ENCODE measurements at places on chromosomes 1 and 21. TPM values are rescaled to one million over a fixed set of nuclear protein-coding genes. Genes with fewer than 3 reads are reported as not detected.

Gene ZBTB8B
- not detected for polyA plus RNA-seq

- no peak for DNase-seq
- H3K4me1 ChIP-seq, result no peaks in the 10 kb centered on the region
- H3K4me3 ChIP-seq, result no peak overlapping the region
- no peaks in the 10 kb centered on the region for H3K36me3 ChIP-seq
These were observed 183.9 kb upstream of the VAMP3 start for GRCh38 chr1:7587108-7587772.

Gene KCNJ9
- polyA plus RNA-seq, result not detected

Gene CKS1B
- 67.5 TPM for polyA plus RNA-seq

GRCh38 chr1:35181790-35182455 lies 11.0 kb downstream of the SFPQ start:
- peaks cover 96% of the 10 kb centered on the region for H3K4me1 ChIP-seq
- peak overlapping the region; percentile 24 for H3K27ac ChIP-seq
- peaks cover 5% of the 10 kb centered on the region for H3K27me3 ChIP-seq
- no peak overlapping the region for H3K4me3 ChIP-seq
- H3K36me3 ChIP-seq, result peaks cover 74% of the 10 kb centered on the region
- no peak for DNase-seq

DNA sequence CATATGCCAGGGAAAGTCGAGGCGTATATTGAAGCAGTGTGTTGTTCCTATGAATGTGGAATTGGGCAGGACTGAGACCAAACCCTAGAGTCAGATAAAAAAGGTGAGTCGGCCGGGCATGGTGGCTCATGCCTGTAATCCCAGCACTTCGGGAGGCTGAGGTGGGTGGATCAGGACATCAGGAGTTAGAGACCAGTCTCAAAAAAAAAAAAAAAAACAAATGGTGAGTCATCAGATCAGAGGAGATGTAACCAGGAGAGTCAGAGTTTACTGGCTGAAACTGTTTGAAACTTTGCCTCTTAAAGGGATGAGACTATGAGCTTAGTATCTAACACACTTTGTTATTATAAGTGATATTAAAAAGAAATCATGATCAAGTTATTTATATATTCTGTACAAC lies 26.4 kb upstream of the SYCP1 start:
- no peak overlapping the region for H3K4me3 ChIP-seq
- no peaks in the 10 kb centered on the region for H3K4me1 ChIP-seq
- H3K36me3 ChIP-seq, result no peaks in the 10 kb centered on the region

DNA sequence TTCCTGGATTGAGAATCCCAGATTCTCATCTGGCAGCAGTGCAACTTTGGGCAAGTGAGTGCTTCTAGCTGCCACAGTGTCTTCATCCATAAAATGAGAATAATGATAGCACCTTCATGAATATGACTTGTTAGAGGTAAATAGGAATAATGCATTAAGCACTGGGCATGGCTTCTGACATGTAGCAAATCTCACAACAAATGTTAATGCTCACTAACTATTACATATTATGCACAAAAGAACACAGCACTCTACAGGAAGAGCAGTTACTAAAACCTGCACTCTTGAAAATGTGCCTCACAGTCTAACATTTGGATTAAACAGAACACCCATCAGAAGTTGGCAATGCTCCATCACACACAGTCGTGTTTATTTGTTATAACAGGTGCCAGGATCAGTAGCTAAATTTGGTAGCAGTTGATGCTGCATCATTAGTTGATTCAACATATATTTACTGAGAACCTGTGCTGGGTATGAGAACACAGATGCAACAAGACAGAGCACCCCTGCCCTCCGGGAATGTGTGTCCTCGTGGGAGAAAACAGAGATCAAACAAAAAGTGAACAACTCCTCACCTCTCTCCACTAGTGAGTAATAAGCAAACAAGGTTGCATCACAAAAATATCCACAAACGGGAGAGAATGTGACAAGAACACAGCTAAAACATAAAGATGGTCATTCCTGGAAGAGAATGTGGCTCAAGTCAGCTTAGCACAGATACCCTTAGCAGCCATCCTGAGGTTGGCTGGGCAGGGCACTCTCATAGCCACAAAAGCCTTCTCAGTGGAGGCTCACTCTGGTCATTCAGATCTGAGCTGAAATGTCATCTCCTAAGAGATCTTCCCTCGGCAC lies 26.2 kb upstream of the LBR start:
- peaks cover 3% of the 10 kb centered on the region for H3K27me3 ChIP-seq
- no peaks in the 10 kb centered on the region for H3K36me3 ChIP-seq
- peaks cover 64% of the 10 kb centered on the region for H3K4me1 ChIP-seq
- no peak for DNase-seq

- H3K4me1 ChIP-seq, result no peaks in the 10 kb centered on the region
- H3K4me3 ChIP-seq, result no peak overlapping the region
- H3K27me3 ChIP-seq, result peaks cover 2% of the 10 kb centered on the region
- H3K36me3 ChIP-seq, result no peaks in the 10 kb centered on the region
- H3K27ac ChIP-seq, result no peak overlapping the region
- DNase-seq, result no peak
These were observed 69.8 kb downstream of the CR1 start for GRCh38 chr1:207565546-207566468.

DNA sequence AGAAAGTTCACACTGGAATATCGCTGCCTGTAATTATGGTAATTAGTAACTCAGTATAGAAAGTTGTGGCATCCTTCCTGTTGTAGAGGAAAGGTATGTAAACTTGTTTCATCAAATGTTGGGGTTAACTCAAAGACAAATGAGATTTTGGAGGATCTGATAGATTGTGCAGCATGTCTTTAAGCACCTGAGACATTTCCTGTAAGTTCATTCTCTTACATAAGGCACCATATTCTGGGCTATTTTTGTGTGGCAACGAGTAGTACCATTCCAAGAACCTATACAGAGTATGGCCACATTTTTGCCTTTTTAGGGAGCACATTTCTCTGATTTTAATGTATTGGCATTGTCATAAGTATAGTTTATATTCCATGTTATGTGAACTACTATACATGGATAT lies 88.8 kb downstream of the CDC14A start:
- no peaks in the 10 kb centered on the region for H3K27me3 ChIP-seq
- H3K4me1 ChIP-seq, result peaks cover 73% of the 10 kb centered on the region
- DNase-seq, result no peak
- peaks cover 10% of the 10 kb centered on the region for H3K36me3 ChIP-seq
- H3K4me3 ChIP-seq, result peak overlapping the region; percentile 65

DNA sequence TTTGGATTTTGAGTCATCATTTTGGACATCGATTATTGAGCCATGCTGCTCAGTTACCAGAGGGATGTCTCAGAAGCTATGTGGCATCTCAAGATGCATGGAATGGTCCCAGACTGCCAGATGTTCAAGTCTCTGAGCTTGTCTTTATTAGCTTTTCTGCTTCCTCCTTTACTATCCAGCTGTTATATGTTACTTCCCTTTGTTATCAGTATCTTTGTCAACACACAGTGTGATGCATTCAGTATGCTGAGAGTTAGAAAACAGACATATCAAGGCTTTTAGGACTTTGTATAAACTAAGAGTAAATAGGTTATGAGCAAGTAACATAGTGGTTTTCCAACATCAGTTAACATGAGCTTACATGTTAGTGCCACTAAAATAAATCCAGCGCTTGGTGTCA lies 474.5 kb downstream of the DSCAM start:
- H3K4me1 ChIP-seq, result no peaks in the 10 kb centered on the region
- H3K4me3 ChIP-seq, result no peak overlapping the region
- peaks cover 1% of the 10 kb centered on the region for H3K27me3 ChIP-seq

DNA sequence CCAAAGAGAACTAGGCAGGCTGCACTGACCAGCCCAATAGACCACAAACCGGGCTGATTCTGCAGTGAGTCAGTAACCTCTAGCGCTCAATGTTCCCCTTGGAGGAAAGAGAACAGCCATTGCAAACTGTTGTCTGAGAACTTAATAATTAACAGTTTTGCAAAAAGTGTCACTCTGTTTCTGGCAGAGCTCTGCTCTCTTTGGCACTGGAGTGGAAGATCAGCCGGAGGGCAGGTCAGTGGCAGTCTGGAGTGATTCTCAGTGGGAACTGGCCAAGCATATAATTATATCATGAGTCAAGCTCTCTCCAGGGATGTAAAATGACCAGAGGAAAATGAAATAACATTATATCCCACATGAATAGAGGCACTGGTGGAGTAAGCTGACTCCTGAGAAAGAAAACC lies 238.3 kb downstream of the HLX start:
- H3K4me1 ChIP-seq, result no peaks in the 10 kb centered on the region
- no peaks in the 10 kb centered on the region for H3K36me3 ChIP-seq
- peaks cover 3% of the 10 kb centered on the region for H3K27me3 ChIP-seq
- DNase-seq, result no peak
- no peak overlapping the region for H3K27ac ChIP-seq
- H3K4me3 ChIP-seq, result no peak overlapping the region

GRCh38 chr1:74835051-74835450 lies 102.1 kb downstream of the TYW3 start:
- H3K36me3 ChIP-seq, result no peaks in the 10 kb centered on the region
- H3K4me3 ChIP-seq, result no peak overlapping the region
- H3K4me1 ChIP-seq, result no peaks in the 10 kb centered on the region
- H3K27me3 ChIP-seq, result no peaks in the 10 kb centered on the region
- DNase-seq, result no peak

DNA sequence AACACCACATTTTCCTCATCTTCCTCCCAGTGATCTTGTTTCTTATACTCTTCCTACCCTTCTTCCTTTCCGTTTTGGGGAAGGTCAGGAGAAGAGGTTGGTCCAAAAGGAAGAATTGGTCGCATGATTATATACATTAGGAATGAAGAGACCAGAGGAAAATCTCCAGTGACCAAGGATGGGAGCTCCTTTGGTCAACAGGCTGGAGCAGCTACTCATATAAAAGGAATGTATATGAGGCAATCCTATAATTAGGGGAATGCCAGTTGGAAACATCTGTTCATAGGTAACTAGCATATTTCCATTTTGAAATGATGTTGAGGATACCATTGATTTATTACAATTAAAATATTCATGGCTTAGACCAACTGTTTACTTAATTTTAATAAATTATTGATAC lies 114.5 kb downstream of the LRRC40 start:
- H3K27me3 ChIP-seq, result no peaks in the 10 kb centered on the region
- no peak overlapping the region for H3K27ac ChIP-seq
- DNase-seq, result no peak
- no peaks in the 10 kb centered on the region for H3K36me3 ChIP-seq
- no peaks in the 10 kb centered on the region for H3K4me1 ChIP-seq

DNA sequence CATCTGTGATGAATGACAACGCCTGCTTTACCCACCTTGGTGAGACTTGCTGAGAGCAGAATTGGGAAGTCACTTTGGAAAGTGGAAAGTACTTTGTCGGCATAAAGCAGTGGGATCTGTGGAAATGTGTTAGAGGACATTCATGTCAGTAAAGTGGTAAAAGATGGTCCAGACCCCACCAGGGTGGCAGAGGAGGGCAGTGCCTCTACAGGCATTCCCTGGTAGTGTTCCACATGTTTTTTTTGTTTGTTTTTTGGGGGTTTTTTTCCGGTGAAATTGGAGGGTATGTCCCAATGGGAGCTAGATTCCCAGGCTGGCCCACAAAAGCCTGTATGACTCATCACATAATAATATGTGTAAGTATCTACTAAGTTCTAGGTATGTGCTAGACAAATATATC lies 80.6 kb downstream of the ELAVL4 start:
- no peak for DNase-seq
- H3K27me3 ChIP-seq, result peaks cover 2% of the 10 kb centered on the region
- H3K36me3 ChIP-seq, result no peaks in the 10 kb centered on the region
- no peak overlapping the region for H3K27ac ChIP-seq
- H3K4me1 ChIP-seq, result no peaks in the 10 kb centered on the region
- H3K4me3 ChIP-seq, result no peak overlapping the region

DNA sequence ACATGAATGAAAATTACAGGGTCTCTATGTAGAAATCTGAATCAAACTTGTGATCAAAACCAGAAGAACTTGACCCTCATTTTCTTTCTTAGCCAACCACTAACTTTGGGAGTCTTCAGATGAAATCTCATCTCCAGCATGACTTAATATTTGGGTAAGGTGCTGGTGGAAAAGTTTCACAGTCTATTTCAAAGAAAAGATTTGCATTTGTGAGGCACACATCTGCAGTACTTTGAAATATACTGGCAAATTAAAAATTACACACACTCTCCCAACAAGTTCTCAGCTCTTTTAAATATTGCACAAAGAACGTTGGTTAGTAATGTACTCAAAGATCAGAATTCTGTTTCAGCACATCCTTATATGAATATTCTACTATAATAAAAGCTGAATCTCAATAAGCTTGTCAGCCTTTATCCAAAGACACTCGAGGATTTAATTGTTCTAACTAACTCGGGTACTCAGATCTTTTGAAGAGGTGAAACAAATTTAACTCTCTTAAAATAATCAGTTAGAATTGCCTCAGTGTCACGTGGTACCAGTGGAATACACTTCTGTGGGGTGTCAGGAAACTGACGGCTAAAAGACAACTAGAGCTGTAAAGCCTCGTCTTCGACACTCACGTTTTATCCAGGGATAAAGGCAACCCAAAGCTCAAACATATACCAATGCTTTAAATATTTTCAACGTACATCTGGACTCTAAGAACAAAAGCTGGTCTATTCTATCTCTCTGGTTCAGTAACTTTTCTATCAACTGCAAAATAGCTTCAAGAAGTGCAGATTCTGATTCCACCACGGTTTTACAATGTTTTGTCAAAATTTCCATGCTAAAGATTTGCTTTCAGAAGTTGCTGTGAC lies 19.0 kb downstream of the SAMSN1 start:
- H3K27ac ChIP-seq, result peak overlapping the region; percentile 82
- H3K27me3 ChIP-seq, result no peaks in the 10 kb centered on the region
- H3K4me3 ChIP-seq, result peak overlapping the region; percentile 81
- peaks cover 66% of the 10 kb centered on the region for H3K4me1 ChIP-seq
